ENCODE measurements at places on chromosomes 1 and 21.

DNA sequence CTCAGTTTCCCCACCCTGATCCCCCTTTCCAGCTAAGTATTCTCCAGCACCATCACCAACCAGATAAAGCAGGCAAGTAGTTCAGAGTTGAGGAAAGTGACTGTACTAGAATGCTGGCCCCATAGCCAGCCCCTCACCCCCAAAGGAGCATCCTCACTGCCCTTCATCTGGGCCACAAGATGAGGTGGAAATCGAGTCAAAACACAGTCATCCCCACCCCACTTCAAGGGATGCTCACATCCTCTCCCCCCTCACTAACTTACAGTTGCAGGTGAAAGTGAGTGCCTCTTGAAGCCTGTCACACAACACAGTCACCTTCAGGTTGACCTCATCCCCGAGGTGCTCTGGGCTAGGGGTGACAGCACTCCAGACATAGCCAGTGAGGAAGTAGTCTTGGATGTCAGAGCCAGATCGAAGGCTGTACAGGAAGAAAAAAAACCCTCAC, 30.4 kb downstream of the PIK3C2B start:
- peak; percentile 68 for DNase-seq

GRCh38 chr1:208190784-208191183, 53.4 kb downstream of the PLXNA2 start:
- no peak for DNase-seq

GRCh38 chr1:243667591-243667990, 182.5 kb downstream of the AKT3 start:
- no peak for DNase-seq

DNA sequence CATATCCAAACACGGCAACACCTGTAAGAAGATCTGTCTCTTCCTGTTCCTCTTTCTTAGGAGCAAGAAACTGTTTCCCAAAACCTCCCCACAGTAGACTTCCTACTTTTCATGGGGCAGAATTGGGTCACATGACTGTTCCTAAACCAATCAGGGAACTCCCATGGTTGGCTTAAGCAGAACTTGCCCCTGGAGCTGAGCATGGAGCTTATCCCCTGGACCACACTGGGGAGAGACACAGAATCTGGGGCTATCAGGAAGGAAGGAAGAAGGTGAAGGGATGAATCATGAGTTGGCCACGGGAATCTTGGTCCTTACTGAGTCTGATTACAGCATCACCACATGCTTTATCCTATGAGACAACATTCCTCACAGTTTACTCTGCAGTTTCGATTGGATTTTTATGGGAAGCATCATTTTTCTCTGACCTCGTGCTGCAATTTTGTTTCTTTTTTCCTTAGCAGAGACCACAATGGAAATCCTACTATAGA, 81.8 kb downstream of the CDC7 start:
- DNase-seq: no peak

DNA sequence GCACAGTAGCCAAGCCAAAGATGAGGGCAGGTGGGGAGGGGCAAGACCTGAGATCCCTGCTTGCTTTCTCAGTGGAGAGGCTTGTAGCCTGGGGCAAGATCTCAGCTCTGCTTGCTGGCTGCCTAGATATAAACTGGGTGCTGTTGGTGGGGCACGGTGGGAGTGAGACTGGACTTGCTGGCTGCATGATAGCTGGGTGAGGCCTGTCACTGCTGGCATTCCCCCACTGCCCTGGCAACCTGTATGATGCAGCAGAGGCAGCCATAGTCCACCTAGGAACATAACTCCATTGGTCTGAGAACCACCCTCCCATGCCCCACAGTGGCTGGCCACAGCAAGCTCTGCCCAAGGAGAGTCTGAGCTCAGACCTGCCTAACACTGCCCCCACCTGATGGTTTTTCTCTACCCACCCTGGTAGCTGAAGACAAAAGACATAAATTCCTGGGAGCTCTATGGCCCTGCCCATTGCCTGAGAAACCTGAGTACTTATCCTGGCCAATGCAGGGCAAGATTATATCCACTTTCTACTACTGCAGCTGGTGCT, 261.9 kb upstream of the DEPDC1 start:
- no peak for DNase-seq

GRCh38 chr1:38579056-38579455, 280.5 kb downstream of the RRAGC start:
- no peak for DNase-seq

DNA sequence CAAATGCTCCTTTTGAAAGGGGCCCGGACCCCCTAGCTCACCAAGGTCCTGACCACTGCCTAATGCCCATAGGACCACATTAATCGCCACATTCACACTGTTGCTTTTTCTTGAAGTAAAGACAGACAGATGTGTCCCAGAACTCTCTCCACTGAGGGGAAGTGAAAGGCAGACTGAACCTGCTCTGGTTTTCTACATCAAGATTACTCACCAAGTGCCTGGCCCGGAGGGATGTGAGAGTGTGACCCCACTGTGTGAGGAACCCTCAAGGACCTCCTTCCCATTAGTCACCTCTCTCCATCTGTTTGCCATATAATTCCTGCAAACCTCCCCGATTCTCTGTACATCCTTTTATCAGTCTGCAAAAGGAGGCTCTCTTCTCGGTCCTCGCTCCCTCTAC, 381.5 kb downstream of the OMA1 start:
- DNase-seq: no peak

DNA sequence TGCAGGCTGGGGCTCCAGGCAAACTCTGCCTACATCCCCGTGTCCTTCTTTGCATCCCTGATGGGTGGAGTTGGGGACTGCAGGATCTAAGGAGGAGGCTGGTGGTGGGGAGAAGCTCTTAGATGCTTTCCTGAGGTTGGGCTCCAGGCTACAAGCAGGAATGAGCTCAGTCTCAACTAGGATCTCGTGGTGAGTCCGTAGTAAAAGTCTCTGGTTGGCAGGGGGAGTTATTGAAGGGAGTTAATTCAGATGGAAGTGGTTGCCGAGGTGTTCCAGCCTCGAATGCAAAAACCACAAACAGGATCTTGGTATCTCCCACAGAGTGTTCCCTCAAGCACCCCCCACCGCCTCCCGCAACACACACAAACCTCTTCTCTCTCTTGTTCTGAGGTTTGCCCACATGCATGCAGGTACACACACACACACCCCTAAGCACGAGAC, 35.0 kb downstream of the TMCC2 start:
- no peak for DNase-seq

GRCh38 chr1:183230413-183230812, 44.3 kb downstream of the LAMC2 start:
- no peak for DNase-seq

DNA sequence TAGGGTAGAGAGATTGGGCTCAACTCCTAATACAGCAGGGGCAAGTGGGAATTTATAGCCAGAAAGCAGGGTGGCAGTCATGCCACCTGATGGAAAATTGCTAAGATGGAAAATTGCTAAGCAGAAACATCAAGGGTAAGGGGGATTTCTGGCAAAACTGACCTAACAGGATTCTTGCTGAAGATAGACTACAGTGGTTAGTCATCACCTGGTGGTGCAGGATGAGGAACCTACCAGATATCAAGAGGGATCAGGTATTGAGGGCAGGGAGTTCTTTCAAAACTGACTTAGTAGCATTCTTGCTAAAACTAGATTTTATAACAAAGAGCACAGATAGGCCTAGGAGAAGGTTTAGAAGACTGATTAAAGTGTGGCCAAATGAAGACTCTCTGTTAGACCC, 292.9 kb downstream of the PLPP3 start:
- no peak for DNase-seq

DNA sequence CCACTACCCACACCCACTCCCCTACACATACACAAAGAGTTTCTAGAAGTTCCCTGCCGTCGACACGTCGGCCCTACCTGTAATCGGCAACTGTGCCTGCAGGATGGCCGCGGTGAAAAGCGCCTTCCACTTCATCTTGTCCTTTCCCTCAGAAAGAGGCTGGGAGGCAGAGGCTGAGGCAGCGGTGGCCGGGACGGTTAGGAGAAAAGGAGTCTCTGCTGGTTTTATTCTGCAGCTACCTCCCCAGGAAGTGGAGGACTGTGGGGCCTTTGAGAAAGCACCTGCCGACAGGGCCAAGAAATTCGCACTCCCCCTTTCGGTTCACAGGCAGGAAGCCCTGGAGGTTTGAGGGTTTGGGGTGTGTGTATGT, at the start of gene CD247:
Gene CD247, minus strand, starts transcription at position 199 of the 370 bp plus-strand sequence. Its CDS starts 64 bp downstream, at position 135.
- DNase-seq: peak; percentile 92

DNA sequence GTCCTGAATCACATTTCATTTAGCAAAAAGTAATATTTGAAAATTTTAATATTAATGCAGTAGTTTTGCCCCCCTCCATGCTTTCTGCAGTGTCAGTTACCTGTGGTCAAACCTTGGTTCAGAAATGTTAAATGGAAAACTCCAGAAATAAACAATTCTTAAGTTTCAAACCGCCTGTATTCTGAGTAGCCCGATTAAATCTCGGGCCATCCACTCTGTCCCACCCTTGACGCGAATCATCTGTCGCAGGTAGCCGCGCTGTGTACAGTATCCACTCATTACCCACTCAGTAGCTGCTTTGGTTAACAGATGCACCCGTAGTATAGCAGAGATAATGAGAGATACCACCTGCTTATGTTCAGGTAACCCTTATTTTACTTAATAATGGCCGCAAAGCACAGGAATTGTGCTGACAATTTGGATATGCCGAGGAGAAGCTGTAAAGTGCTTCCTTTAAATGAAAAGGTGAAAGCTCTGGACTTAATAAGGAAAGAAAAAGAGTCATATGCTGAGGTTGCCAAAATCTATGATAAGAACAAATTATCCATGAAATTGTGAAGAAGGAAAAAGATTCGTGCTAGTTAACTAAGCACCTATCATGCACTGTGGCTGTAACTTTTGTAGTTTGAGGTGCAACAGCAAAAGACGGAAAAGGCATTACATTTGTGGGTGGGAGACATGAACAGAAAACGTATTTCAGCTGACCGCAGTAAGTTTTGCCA, 889 bp upstream of the SCYL3 start:
- no peak for DNase-seq

DNA sequence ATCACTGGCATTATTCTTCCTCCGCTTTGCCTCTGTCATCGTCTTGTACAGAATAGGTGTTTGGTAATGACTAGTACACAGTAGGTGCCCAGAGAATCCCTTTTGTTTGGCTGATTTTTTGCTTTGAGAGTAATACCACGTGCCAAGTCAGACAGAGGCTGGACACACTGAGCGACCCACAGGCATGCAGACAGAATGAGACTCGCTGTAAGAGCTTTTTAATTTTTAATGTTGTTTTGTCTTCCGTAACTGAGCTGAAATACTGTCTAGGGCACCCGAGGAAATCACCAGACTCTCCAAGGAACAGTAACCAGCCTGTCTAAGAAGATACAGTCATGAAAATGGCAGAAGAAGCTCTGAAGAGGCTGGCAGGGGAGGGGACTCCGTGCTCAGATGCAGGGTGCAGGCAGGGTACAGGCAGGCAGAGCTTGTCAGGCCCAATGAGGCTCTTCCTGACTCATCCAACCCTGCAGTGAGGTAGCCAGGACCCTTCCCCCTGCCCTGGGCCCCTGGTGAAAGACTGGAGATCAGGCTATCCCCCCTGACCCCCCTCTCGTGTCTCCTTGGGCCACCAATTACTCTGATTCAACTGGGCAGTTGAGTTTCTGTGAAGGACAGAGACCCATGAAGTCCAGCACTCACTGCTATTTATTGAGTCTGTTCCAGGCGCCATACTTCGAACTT, 60.1 kb upstream of the ECE1 start:
- DNase-seq: no peak

Measured in activated CD4-positive, alpha-beta T cell treated with anti-CD3 and anti-CD28 coated beads, Interleukin-2, amount 10 ng/mL, durations not matched to agents 24 days and 14 days (primary cell).